Activated CD4-positive, alpha-beta memory T cell treated with anti-CD3 and anti-CD28 coated beads, Interleukin-2, amount 10 ng/mL, durations not matched to agents 7 days and 5 days (primary cell): ENCODE measurements at places on chromosomes 12 and 14. TPM values are rescaled to one million over a fixed set of nuclear protein-coding genes. Genes with fewer than 3 reads are reported as not detected.

- DNase-seq = no peak
Measured at GRCh38 chr12:89927226-89927698, 218.6 kb upstream of the ATP2B1 start.

DNA sequence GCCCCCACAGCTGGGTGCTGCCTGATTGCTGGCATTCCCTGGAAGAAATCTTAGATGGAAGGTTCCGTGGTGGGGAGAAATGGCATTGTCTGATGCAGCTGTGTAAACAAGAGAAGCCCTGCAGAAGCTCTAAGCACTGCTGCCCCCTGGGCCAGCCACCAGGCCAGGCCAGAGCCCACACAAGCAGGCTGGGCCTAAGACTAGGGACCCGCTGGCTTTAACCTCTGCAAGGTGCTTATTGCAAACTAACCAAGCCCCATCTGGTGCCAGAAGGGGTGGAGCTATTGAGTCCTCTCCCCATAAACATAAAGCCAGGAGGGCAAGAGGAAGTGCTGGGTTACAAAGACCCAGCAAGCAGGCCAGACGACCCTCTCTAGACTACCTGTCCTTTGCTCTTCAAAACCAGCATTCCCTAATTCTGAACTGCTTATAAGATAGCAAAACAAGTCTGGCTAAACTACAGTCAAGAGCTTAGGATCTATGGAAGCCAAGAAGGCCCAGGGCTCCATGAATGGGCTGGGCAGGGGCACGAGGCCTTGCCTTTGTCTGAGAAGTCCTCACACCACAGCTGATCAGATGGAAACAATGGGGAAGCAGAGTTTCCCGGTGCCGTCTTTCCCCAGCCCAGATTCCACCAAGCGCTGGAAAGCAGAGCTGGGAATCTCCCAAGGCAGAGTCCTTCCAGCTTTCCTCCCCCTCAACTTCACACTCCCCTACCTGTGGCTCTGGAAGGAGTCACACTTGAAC, 28.8 kb downstream of the P2RX4 start:
- DNase-seq = no peak

GRCh38 chr12:29187756-29188155, 38.7 kb downstream of the FAR2 start:
- no peak for DNase-seq

DNA sequence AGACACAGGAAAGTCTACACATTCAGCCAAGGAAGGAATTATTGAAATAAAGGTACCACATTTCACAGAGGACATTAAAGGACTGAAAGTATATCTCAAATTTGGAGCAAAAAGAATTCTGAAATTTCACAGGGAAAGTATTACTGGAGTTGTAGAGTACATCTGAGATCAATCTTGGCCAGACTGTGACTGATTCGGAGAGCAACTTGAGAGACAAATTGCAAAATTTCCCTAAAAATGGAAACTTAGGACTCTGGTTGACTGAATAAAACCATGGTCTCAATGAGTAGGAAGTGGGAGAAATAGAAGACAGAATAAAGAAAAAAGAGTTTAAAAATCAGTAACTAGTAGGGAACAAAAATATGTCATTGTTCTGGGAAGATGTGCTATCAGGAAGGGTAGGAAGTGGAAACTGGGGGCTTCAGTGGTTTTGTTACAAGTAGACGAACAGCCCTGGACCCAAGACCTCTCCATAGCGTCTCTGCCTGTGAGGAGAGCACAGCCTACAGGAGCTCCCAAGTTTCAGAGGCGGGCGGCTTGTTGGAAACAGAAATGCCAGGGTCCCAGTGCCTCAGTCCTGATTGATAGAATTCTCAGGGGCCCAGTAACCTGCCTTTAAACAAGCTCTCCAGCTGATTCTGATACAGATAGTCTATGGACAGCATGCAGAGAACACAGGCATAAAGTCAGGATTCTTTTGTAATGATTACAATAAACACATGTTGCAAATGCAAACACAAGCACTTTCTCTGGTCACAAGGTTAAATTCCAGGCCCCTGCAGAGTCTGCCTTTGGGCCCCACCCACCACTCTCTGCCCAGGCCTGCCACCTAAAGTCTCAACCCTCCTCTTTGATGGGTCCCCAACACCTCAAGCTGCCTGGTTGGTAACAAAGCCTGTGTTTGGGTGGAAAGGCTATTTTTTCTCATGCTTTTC, 63.1 kb downstream of the BBS10 start:
- no peak for DNase-seq

DNA sequence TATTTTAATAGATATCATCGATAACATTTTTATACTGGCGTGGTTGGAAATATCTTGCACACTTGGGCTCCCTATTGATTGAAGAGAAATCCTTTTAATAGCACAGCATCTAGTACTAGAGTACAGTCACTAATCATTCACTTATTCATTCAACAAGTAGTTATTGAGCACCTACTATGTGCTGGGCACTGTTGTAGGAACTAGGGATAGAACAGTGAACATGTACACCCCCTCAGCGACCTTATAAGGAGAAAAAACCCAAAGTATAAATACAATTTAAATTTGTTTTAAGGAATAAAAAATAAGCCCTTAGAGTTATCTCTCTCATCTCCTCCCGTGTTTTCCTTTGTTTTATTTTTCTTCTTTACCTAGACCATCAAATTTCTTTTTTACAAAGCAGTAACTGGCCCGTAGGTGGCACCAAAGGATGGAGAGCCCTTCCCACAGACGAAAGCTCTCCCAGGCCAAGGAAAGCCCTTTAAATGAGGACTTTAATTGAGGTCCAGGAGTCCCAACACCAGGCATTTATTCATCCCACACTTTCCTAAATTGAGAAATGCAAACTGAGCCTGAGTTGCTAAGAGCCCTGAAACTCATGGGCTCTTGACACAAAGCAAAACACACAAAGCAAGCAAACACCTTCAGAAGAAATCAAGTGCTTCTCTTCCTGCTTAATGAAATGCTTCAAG, 29.0 kb downstream of the PEBP1 start:
- DNase-seq = no peak

GRCh38 chr14:55846826-55847446, 266.9 kb downstream of the KTN1 start:
- no peak for DNase-seq

- DNase-seq = no peak
Measured at GRCh38 chr14:35261774-35262173, 30.4 kb upstream of the PSMA6 start.

DNA sequence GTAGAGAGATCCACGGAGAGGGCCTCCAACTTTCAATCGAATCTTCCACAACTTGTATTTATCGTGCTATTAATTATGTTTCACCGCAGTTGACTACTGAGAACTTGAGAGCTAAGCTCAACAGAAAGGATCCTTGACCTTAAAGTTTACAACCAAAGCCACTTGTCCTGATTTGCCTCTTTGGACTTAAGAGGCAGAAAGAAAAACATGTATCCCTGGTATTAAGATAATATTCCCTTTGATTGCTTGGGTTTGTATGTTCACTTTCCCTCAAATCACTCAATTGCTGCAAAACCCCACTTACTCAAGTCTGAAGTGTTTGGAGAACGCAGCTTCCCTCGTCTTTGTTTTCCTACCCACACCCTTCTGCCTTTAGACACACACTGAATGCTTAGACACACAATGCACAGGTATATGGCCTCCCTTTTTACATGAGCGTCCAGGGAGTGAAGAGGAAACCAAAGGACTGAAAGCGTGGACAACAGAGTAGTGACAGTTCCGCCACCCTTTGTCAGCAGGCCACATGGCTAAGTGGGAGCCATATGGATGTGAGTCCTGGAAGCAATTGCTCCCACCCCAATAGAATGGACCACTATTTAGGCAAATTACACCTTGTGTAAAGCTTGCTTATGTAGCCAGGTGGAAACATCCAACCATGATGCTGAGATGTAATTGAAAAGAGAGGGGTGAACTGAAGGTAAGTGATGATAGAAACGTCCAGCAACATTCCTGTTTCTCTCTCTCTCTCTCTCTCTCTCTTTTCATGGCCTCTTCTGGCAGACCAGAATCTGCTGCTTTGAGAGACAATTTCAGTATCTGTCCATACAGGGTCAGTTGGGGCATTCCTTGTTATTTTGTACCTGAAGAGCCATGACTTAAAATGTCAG, 1.4 kb upstream of the PKP2 start:
- DNase-seq = no peak

DNA sequence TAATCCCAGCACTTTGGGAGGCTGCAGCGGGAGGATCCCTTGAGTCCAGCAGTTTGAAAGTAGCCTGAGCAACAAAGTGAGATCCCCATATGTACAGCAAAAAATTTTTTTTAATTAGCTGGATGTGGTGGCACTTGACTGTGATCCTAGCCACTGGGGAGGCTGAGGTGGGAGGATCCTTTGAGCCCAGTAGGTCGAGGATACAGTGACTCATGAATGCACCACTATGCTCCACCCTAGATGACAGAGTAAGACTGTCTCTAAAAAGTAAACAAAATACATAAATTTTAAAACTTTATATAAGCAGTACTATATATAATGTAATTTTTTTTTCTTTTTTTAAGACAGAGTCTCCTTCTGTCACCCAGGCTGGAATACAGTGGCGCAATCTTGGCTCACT, 115.4 kb downstream of the ESR2 start:
- DNase-seq = no peak

DNA sequence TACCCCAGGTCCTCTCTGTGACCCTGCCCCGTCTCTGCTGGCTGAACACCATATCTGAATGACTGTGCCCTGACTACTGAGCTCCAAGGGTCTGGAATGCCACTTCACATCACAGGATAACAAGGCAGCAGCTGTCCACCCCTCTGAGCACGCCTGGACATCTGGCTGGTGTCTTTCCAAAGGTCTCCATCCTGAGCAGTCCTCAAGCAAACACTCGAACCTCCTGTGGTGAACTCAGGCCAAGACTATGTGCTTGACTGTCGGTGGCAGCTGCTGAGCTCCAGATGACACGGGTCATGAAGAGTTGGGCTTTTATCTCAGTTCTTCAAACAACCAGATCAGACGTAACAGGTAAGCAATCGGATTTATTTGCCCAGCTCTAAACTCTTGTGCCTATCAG, 117.2 kb upstream of the BCL2L14 start:
- DNase-seq = no peak

- no peak for DNase-seq
Measured at GRCh38 chr14:53237488-53237887, 84.4 kb upstream of the DDHD1 start.

- no peak for DNase-seq
Measured at GRCh38 chr14:60064491-60065072, 27.1 kb upstream of the PCNX4 start.

DNA sequence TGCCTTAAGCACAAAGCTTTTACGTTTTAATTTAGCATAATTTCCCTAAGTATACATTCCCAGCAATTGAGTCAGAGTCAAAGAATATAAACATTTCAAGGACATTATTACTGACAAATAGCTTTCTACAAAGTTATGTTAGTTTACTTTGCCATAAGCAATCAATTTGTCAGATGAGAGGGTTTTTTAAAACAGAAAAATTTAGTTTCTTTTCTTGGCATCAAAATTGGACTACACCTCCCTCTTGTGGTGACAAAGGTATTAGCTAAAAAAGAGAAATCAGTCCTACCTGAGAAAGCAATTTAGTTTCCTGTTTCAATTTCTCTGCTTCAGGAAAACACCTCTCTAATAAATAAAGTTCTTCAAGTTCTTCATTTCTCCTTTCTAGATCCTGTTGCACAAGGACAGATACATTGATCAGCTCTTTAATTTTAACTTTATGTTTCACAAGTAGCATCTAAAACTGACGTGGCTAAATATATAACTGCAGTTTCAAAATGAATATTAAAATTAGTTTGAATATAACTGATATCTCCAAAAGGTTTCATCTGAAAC, 39.9 kb downstream of the DNAI7 start:
- no peak for DNase-seq

GRCh38 chr14:75252254-75252837, 26.3 kb upstream of the FOS start:
- no peak for DNase-seq

DNA sequence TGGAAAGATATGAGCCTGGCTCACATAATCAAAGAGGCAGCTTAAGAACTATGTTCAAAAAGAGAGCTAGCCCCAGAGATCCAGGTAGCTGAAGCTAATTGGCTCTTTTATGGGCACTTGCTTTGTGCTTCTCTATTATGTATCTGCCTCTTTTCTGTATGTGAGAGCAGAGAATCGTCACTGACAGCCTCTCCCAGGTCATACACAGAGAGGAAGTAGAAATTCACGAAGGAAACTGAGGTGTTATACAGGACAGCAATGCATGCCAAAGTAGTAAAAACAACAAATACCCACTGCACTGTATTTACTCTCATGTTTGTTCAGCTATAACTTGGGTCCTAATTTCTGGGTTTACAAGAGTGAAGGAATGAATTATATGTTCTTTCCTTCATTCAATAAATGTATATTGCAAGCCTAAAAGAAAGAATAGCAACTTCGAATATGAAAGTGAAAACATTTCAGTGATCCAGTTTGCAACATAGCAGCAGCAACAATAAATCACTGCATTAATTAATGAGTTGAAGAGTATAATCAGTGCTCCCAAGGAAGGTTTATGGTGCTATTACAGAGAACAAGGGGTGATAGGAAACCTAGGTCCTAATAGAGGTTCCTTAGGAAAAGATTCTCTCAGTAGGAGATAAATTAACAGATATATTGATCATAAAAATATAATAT, 47.1 kb upstream of the ATXN7L3B start:
- no peak for DNase-seq

- DNase-seq = no peak
Measured at GRCh38 chr12:3244219-3244750, 167.1 kb downstream of the TSPAN9 start.

- DNase-seq = no peak
Measured at GRCh38 chr14:83828406-83828805, 1701.5 kb upstream of the FLRT2 start.

GRCh38 chr12:48999371-49000131, at the start of gene DDN:
Gene DDN (minus strand): TSS chr12:48999375. CDS start chr12:48999287, 88 bp downstream.
- peak; percentile 43 for DNase-seq

The TARBP2 gene
- total RNA-seq = 28.0 TPM

The TMEM132D gene
- not detected for total RNA-seq

The USP44 gene
- 0.88 TPM for total RNA-seq

The TMPRSS12 gene
- total RNA-seq = not detected

The KRT82 gene
- total RNA-seq = not detected

The PRKAB1 gene
- total RNA-seq = 39.8 TPM

The FGF23 gene
- not detected for total RNA-seq

The POTEG gene
- not detected for total RNA-seq

The KLRC1 gene
- total RNA-seq = not detected

The FAM222A gene
- total RNA-seq = 0.28 TPM

The ITGB7 gene
- 786 TPM for total RNA-seq

The VRTN gene
- total RNA-seq = not detected

The RTL1 gene
- total RNA-seq = not detected

The YAF2 gene
- total RNA-seq = 44.4 TPM

The TBX3 gene
- total RNA-seq = not detected
